Natural killer cell treated with Interleukin-12 subunit alpha and Interleukin-12 subunit beta and Interleukin-15 and Interleukin-18, amount 100 ng/mL, for 72 hours (primary cell): ENCODE measurements at places on chromosomes 7 and 10. TPM values are rescaled to one million over a fixed set of nuclear protein-coding genes. Genes with fewer than 3 reads are reported as not detected.

GRCh38 chr10:83346266-83346910 is 792.9 kb upstream of the GHITM start:
- no peak overlapping the region for H3K27ac ChIP-seq
- H3K4me3 ChIP-seq = no peak overlapping the region
- DNase-seq = no peak
- peaks cover 13% of the 10 kb centered on the region for H3K36me3 ChIP-seq
- no peaks in the 10 kb centered on the region for H3K4me1 ChIP-seq

GRCh38 chr10:67297637-67298181 is 371.9 kb downstream of the LRRTM3 start:
- no peaks in the 10 kb centered on the region for H3K27me3 ChIP-seq
- no peaks in the 10 kb centered on the region for H3K4me1 ChIP-seq
- no peak overlapping the region for H3K4me3 ChIP-seq
- H3K36me3 ChIP-seq = no peaks in the 10 kb centered on the region

GRCh38 chr10:92131275-92131820 is 159.5 kb downstream of the CPEB3 start:
- H3K4me1 ChIP-seq = peaks cover 13% of the 10 kb centered on the region
- H3K36me3 ChIP-seq = peaks cover 14% of the 10 kb centered on the region
- no peak overlapping the region for H3K27ac ChIP-seq
- no peak overlapping the region for H3K4me3 ChIP-seq

- peak overlapping the region; percentile 94 for H3K4me3 ChIP-seq
- DNase-seq = no peak
- peak overlapping the region; percentile 96 for H3K27ac ChIP-seq
Observed at GRCh38 chr10:22437620-22438588, 92.6 kb downstream of the SPAG6 start.

DNA sequence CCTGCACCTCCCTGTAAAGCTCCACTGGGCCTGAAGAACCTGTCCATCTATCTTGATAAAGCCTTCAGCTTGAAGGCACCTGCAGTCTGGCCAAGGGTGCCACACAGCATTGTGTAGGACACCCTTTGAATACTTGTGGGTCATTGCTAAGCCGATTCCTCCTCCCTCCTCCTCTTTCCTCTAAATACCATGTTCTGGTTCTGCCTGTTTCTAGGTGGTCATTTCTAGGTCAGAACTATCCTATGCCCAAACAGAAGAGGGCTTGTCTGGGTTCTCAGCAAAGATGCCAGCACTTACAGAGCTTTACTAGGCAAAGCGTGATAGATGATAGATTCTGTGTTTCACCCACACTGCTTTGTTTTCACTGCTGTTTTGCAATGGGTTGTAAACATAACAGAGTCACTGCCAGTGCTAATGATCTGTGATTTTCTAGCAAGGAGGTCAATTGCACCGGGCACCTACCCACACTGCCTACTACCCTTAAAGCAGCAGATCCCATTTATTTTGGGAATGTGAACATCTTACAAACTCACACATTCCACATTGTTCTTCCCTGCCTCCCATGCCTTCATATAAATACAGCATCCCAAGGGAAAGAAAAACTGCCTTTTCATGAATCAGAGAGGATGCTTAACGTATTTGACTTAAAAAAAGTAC is 279.1 kb upstream of the PITRM1 start:
- peaks cover 25% of the 10 kb centered on the region for H3K27me3 ChIP-seq
- H3K4me1 ChIP-seq = peaks cover 2% of the 10 kb centered on the region
- no peak overlapping the region for H3K27ac ChIP-seq
- no peak overlapping the region for H3K4me3 ChIP-seq
- no peak for DNase-seq
- H3K36me3 ChIP-seq = no peaks in the 10 kb centered on the region

GRCh38 chr10:69461243-69462025 is 10.2 kb downstream of the TSPAN15 start:
- peaks cover 14% of the 10 kb centered on the region for H3K4me1 ChIP-seq
- no peak overlapping the region for H3K4me3 ChIP-seq
- H3K27ac ChIP-seq = no peak overlapping the region
- no peak for DNase-seq
- no peaks in the 10 kb centered on the region for H3K36me3 ChIP-seq

- H3K36me3 ChIP-seq = peaks cover 6% of the 10 kb centered on the region
- no peak overlapping the region for H3K27ac ChIP-seq
- DNase-seq = no peak
- H3K4me1 ChIP-seq = peaks cover 22% of the 10 kb centered on the region
- H3K27me3 ChIP-seq = no peaks in the 10 kb centered on the region
Observed at GRCh38 chr10:132163278-132163765, 23.4 kb upstream of the DPYSL4 start.

DNA sequence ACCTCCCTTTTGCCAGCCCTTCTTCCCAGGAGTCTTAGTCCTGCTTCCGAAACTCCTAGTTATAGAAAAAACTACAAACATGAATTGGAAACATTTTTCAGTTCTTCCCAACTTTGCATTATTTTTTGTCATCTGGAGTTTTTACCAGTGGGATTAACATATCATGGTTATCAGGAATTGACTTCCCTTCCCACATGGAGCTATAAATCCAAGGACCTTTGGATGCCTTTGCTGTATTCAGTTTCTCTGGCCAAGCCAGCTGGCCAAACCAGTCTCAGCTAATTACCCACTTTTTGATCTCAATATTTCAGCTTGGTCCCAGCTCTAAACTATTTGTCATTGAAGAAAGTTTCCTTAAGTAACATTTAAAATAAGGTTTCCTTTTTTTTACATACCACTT is 570.6 kb downstream of the SORCS1 start:
- no peak overlapping the region for H3K27ac ChIP-seq
- no peaks in the 10 kb centered on the region for H3K4me1 ChIP-seq
- H3K36me3 ChIP-seq = no peaks in the 10 kb centered on the region
- no peak overlapping the region for H3K4me3 ChIP-seq

GRCh38 chr7:129144095-129144833 is at the start of gene TSPAN33:
Gene TSPAN33 (plus strand): TSS chr7:129144707. CDS start chr7:129144981, 274 bp downstream.
- peak; percentile 86 for DNase-seq
- peaks cover 44% of the 10 kb centered on the region for H3K4me1 ChIP-seq
- peak within 1 kb of the TSS; percentile 83 for H3K27ac ChIP-seq
- H3K4me3 ChIP-seq = peak within 1 kb of the TSS; percentile 92

DNA sequence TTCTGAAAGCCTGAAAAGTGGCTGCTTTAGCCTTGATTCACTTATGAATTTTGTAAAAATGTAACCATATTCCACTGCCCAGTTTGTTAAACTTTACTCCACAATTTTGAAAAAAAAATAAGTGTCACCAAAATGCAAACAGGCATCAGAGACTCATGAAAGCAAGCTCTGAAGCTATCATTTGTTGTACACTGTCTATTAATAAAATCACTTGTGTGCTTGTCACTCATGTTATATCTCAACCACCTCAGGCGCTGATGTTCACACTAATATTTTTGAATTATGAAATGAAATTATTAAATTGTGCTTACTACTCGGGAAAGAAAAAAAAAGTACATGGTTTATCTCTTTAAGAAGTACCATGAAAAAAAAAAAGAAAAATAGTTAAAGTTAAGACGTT is 34.5 kb upstream of the DKK1 start:
- no peak overlapping the region for H3K27ac ChIP-seq
- no peak for DNase-seq
- H3K36me3 ChIP-seq = no peaks in the 10 kb centered on the region
- no peaks in the 10 kb centered on the region for H3K27me3 ChIP-seq
- H3K4me1 ChIP-seq = no peaks in the 10 kb centered on the region
- H3K4me3 ChIP-seq = no peak overlapping the region

GRCh38 chr10:58573144-58573543 is 60.5 kb downstream of the BICC1 start:
- no peak overlapping the region for H3K27ac ChIP-seq
- H3K27me3 ChIP-seq = no peaks in the 10 kb centered on the region
- H3K4me1 ChIP-seq = no peaks in the 10 kb centered on the region

GRCh38 chr10:129850790-129851189 is 113.3 kb downstream of the EBF3 start:
- no peak overlapping the region for H3K27ac ChIP-seq
- H3K27me3 ChIP-seq = no peaks in the 10 kb centered on the region
- peak; percentile 23 for DNase-seq
- H3K36me3 ChIP-seq = no peaks in the 10 kb centered on the region

DNA sequence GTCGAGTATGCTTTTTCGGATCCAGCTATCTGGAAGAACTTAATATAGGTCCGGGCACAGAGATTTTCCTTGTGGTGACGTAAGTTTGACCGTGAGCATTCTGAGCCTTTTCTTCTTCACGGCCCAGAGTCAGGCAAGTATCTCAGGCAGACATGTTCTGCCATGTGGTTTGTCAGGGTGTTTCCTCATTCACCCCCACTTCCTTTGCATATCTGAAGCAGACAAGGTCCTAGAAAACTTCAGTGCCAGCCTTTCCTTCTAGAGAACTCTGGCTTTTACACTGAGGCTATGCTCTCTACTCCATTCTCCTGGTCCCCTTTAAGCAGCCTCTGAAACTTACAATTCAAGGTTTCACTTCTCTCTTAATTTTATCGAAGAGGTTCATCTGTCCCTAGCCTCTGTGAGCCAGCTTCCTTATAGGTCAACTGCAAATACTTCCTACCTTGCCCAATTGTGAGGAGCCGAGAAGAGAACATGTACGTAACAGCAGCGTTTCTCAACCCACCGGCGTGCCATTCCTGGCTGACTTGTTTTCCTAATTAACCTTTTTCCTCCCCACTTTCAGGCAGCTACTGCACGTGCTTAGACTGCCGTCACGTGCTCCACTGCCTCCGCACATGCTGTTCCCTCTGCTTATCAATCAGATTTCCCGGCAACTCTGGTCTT is 47.3 kb downstream of the CDCA7L start:
- peak overlapping the region; percentile 93 for H3K4me3 ChIP-seq
- peak overlapping the region; percentile 91 for H3K27ac ChIP-seq
- H3K27me3 ChIP-seq = no peaks in the 10 kb centered on the region

GRCh38 chr7:6158424-6159096 is 113.9 kb downstream of the CYTH3 start:
- peaks cover 9% of the 10 kb centered on the region for H3K36me3 ChIP-seq
- H3K4me1 ChIP-seq = peaks cover 4% of the 10 kb centered on the region
- H3K27me3 ChIP-seq = no peaks in the 10 kb centered on the region
- DNase-seq = no peak
- no peak overlapping the region for H3K4me3 ChIP-seq
- no peak overlapping the region for H3K27ac ChIP-seq

DNA sequence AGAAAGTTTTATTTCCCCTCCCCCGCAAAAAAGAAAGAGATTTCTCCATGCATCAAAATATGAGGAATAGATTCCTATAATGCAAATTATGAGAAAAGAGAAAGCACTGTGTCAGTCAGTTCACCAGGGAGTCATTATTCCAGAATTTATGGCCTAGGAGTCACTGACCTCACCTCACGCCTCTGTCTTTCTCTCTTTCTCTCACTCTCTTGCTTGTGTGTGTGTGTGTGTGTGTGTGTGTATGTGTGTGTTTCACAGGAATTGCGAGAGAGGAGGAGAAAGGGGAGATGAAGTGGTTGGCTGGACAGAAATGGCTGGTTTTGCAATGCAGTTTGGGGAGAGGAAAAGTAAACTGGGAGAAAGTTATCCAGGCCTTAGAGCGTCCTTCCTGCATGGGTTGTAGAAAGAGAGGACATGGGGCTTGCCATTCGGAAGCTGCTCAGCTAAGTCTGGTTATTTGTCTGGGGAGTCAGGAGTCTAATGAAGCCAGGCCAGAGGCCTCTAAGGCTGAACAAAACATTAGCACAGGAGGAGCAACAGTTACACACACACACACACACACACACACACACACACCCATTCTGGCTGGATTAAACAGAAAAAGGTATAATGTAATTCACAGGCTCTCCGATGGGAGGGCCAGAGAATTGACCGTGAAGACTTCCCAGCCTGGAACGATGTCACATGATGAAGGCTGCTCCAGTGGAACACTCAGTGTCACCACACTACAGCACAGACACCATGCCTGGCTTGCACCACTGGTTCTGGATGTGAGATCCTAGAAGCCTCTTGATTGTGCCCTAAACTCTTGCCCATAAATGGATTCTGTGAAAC is 12.8 kb upstream of the FFAR4 start:
- no peak for DNase-seq
- H3K27me3 ChIP-seq = peaks cover 9% of the 10 kb centered on the region
- H3K4me3 ChIP-seq = no peak overlapping the region
- H3K36me3 ChIP-seq = no peaks in the 10 kb centered on the region
- no peak overlapping the region for H3K27ac ChIP-seq

DNA sequence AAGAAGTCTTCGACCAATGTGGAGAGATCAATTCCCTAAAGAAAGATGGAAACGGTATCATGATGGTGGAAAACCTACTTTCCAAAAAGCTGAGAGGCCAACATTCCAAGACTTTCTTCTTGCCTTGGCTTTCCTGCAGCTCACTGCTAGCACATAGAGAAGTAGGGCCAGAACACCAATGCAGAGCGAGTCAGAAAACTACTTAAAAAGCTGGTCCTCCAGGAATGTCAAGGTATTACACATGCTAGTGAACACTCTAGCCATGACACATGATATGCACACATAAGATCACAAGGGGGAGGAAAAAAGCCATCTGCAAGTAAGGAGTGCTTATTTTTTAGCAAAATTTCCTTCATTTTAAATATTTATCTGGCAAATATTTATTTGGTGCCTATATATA is 22.7 kb downstream of the GPAM start:
- DNase-seq = no peak
- H3K4me1 ChIP-seq = no peaks in the 10 kb centered on the region
- no peak overlapping the region for H3K4me3 ChIP-seq
- H3K27ac ChIP-seq = no peak overlapping the region

DNA sequence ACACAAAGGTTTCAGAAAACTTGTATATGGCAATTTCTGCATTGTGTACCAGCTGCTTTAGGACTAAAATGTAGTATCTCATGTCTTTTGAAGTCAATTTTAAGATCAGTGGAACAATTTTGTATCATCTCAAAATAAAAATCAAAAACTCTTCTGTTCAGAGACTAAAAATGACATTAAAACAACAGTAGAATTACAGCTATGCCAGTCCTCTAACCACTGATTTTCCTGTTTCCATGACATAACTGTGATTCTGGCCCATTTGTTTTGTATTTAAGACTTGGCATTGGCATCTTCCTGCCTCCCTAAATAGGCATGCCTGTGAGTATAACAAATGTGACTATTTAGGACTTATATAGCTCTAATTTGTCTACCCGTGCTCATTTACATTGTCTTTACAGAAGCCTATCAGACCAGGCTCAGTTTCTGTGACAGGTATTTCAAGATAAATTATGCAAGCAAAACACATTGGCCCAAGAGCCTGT is 29.1 kb upstream of the VPS41 start:
- no peak overlapping the region for H3K27ac ChIP-seq
- H3K36me3 ChIP-seq = no peaks in the 10 kb centered on the region
- H3K27me3 ChIP-seq = peaks cover 25% of the 10 kb centered on the region

- H3K27me3 ChIP-seq = peaks cover 14% of the 10 kb centered on the region
- H3K4me3 ChIP-seq = no peak overlapping the region
- DNase-seq = no peak
- H3K36me3 ChIP-seq = no peaks in the 10 kb centered on the region
Observed at GRCh38 chr10:10845185-10845584, 172.5 kb upstream of the CELF2 start.

The ZKSCAN5 gene
- 13.3 TPM for total RNA-seq

The STEAP1 gene
- 13.2 TPM for total RNA-seq

The CTAGE15 gene
- total RNA-seq = not detected

The PPP1R17 gene
- total RNA-seq = not detected

The CELF2 gene
- total RNA-seq = 208 TPM

The PLCE1 gene
- total RNA-seq = not detected

The OR2A1 gene
- total RNA-seq = not detected

The SPDYE11 gene
- total RNA-seq = not detected

The LMTK2 gene
- 31.0 TPM for total RNA-seq

The DGKB gene
- total RNA-seq = not detected
